ENCODE measurements at places on chromosomes 4 and X.
A peak's percentile ranks its signal among the peaks of the same experiment; 100 is the strongest.

GRCh38 chrX:13742397-13743176 lies 8.0 kb downstream of the OFD1 start:
- peak; percentile 66 for DNase-seq

- no peak for DNase-seq
Measured at GRCh38 chr4:173379929-173380328, 9.2 kb downstream of the SAP30 start.

- no peak for DNase-seq
Measured at GRCh38 chrX:106341823-106342222, 173.7 kb downstream of the PWWP3B start.

DNA sequence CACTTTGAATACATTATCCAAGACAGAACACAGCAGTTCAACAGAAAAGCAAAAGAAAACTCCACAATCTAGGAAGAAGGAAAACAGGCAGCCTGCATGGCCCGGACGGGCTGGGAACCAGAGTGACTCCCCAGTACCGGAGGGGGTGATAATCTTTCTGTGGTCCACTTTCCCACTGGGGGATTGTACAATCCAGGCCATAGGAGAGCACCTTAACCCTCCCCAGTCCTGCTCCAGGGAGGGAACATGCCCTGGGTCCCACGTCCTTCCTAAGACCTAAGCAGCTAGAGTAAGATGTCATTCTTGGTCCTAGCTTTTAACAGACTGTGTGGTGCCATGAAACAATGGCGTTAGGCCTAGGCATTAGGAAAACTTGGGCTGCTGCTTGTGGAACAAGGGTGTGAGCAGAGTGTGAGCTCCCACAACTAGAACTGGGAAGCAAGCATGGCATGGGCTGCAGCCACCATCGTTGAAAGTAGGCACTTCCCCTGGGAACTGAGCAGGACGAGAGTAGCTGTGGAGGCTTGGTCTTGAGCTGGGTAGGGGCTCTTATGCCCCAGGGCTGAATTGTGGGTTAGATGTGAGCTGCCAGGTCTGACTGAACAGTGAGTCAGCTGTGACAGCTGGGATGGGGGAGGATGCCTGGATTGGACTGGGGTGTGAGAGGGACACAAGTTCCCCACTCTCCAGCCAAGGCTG lies 42.4 kb downstream of the NAT8L start:
- no peak for DNase-seq

GRCh38 chrX:141668371-141668770 lies 30.2 kb downstream of the SPANXD start:
- DNase-seq = no peak

- DNase-seq = no peak
Measured at GRCh38 chrX:135489542-135489941, 30.9 kb upstream of the INTS6L start.

DNA sequence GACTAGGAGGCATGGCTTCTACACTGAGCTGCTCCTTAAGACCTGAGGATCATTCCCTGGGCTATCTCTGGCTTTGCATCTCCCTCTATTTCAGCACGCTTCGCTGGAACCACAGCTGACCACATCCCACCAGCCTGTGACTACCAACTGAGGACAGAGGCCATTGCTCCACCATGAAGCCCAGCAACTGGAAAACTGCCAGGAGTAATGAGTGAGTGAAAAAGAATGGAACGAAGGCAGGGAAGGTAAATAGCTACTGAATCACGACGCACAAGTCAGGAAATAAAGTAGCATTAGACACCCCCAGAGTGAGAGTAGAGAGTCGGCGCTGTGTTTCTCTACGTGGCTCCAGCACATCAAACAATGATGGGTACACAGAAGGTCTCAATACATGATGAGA lies 314.7 kb downstream of the LDB2 start:
- DNase-seq = no peak

GRCh38 chr4:70591955-70592582 lies at the start of gene AMBN:
Gene AMBN (plus strand): TSS chr4:70592256. CDS start chr4:70592359, 103 bp downstream.
- no peak for DNase-seq

- no peak for DNase-seq
Measured at GRCh38 chr4:76016393-76016792, 6.9 kb downstream of the CXCL10 start.

GRCh38 chrX:56000174-56000573 lies 232.0 kb upstream of the KLF8 start:
- no peak for DNase-seq
